Left cardiac atrium (tissue), 4 donors: ENCODE measurements at places on chromosomes 13 and 19. TPM values are rescaled to one million over a fixed set of nuclear protein-coding genes. Genes with fewer than 3 reads are reported as not detected.
A peak's percentile ranks its signal among the peaks of the same experiment; 100 is the strongest.

DNA sequence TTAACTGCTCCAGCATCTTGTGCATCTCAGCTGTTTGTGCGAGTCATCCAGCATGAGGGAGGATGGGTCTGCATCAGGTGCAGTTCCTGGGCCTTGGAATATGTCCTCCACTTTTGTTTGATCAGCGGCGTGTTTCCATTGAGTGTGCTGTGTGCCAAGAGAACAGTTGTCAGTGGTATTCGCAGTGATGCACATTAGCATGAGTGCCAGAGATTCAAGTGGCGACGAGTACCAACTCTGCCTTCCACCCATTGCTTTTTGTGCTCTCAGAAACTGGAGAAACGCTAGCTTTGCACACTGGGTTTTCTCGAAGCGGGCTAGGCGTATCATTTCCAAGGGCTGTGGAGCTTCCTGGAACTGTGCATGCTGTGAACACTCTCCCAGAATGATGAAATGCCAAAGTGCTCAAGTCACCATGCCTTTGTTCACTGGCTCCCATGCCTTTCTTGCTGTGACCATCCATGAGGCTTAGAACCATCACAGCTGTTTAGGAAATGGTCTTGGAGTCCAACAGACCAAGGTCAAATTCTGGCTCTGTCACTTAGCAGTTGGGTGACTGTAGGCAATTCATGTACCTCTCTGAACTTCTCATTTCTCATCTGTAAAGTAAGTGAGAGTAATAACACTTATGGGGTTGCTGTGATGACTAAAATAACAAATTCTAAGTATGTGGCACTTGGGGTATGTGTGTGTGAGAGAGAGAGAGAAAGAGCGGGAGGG, 18.4 kb downstream of the LRCH1 start:
- DNase-seq, result no peak

DNA sequence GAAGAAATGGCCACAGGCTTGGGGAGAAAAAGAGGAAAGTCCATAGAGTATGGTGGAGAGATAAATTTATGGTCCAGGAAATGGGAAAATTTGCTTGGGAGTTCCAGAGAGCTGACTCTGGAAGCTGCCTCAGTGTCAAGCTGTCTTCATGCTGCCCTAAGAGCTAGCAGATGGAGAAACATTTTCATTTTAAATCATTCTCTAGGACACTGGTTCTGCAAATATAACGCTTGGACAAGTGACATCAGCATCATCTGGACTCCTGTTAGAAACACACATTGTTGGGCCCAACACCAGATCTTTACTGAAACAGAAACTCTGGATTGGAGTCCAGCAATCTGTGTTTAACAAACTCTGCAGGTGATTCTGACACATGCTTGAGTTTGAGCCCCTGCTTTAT, 592.0 kb upstream of the KLF12 start:
- DNase-seq, result no peak

- DNase-seq, result peak; percentile 65
Measured at GRCh38 chr19:33905473-33905936, 108.8 kb downstream of the KCTD15 start.

GRCh38 chr19:2509096-2509495, 33.2 kb downstream of the GADD45B start:
- DNase-seq, result no peak

GRCh38 chr19:710767-711166, 2.0 kb downstream of the PALM start:
- DNase-seq, result peak; percentile 36

DNA sequence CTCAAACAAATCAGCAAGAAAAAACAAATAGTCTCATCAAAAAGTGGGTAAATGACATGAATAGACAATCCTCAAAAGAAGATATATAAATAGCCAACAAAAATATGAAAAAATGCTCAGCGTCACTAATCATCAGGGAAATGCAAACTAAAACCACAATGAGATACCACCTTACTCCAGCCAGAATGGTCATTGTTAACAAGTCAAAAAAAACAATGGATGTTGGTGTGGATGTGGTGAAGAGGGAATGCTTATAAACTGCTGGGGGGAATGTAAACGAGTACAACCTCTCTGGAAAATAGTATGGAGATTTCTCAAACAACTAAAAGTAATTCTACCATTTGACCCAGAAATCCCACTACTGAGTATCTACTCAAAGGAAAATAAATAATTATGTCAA, 239.2 kb upstream of the RFC3 start:
- DNase-seq, result no peak

- no peak for DNase-seq
Measured at GRCh38 chr19:11254666-11255065, 7.7 kb downstream of the DOCK6 start.

- no peak for DNase-seq
Measured at GRCh38 chr13:94061301-94061700, 418.2 kb downstream of the DCT start.

GRCh38 chr19:2546128-2547032, 70.5 kb downstream of the GADD45B start:
- peak; percentile 93 for DNase-seq

GRCh38 chr19:48543121-48543710, 8.8 kb upstream of the SULT2B1 start:
- no peak for DNase-seq

DNA sequence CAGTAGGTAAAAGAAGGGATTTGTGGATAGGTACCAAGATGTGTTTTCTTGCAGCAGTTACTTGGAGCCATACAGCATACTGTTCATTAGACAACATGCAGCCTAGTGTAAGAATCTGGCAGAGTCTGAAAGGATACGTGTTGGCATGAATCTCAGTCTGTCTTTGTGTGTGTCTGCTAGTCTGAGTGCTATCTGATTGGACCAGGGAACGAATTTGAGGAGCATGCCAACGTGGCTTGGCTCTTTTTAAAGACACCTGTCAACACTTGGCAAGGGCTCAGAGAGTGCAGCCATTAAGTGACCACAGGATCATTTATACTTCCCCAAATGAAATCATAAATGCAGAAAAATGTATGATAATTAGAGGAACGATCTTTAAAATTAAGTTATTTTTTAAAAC, 27.6 kb upstream of the ATXN8OS start:
- DNase-seq, result peak; percentile 32

- DNase-seq, result no peak
Measured at GRCh38 chr13:77810430-77810829, 108.2 kb downstream of the EDNRB start.

The PEAK3 gene
- 1.0 TPM for total RNA-seq

The ZNF625 gene
- total RNA-seq, result 4.2 TPM

The KL gene
- total RNA-seq, result 3.3 TPM

The CERS4 gene
- 17.3 TPM for total RNA-seq
